HFFc6 (cell line): ENCODE measurements at places on chromosomes 3 and 15. TPM values are rescaled to one million over a fixed set of nuclear protein-coding genes. Genes with fewer than 3 reads are reported as not detected.

Gene SKOR1
- 0.06 to 0.13 TPM in 2 of 3 replicates, not detected in the other for total RNA-seq

Gene RASL12
- total RNA-seq: not detected in 3 replicates

Gene PSTPIP1
- total RNA-seq: 0.38 TPM in 1 of 3 replicates, not detected in the others

Gene EFCC1
- not detected in 3 replicates for total RNA-seq

Gene PLSCR1
- total RNA-seq: 8.8 to 17.1 TPM (median 15.3 TPM) in 3 replicates

Gene SLC22A13
- 0.09 to 0.19 TPM (median 0.17 TPM) in 3 replicates for total RNA-seq

Gene A4GNT
- total RNA-seq: not detected in 3 replicates
